NCI-H2029 (cell line): ENCODE measurements at places on chromosomes 11 and 22.
A peak's percentile ranks its signal among the peaks of the same experiment; 100 is the strongest.

GRCh38 chr22:46515208-46516111, 22.0 kb downstream of the CELSR1 start:
- DNase-seq = no peak

GRCh38 chr22:49210606-49211005, 617.1 kb downstream of the BRD1 start:
- no peak for DNase-seq

GRCh38 chr22:49268924-49269323, 558.7 kb downstream of the BRD1 start:
- no peak for DNase-seq

GRCh38 chr11:44945666-44946065, 5.0 kb downstream of the TP53I11 start:
- DNase-seq = no peak

DNA sequence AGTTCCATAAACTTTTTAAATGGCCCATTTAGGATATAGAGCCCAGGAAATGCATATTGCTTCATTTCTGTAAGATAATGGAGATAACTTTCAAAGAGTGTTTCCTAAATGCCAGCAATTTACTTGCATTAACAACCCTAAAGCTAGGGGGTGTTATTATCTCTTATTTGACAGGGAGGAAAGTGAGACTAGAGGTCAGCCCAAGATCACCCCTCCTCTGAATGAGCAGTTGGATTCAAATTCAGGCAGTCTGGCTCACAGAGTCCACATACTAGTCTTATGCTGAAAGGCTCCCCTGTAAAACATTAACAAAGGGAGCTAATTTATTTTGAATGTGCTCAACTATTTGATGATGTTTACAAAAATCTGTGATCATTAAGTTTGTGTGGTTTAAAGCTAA, 49.9 kb upstream of the TRIM77 start:
- no peak for DNase-seq

- no peak for DNase-seq
Measured at GRCh38 chr11:45180848-45181192, 34.4 kb downstream of the PRDM11 start.

DNA sequence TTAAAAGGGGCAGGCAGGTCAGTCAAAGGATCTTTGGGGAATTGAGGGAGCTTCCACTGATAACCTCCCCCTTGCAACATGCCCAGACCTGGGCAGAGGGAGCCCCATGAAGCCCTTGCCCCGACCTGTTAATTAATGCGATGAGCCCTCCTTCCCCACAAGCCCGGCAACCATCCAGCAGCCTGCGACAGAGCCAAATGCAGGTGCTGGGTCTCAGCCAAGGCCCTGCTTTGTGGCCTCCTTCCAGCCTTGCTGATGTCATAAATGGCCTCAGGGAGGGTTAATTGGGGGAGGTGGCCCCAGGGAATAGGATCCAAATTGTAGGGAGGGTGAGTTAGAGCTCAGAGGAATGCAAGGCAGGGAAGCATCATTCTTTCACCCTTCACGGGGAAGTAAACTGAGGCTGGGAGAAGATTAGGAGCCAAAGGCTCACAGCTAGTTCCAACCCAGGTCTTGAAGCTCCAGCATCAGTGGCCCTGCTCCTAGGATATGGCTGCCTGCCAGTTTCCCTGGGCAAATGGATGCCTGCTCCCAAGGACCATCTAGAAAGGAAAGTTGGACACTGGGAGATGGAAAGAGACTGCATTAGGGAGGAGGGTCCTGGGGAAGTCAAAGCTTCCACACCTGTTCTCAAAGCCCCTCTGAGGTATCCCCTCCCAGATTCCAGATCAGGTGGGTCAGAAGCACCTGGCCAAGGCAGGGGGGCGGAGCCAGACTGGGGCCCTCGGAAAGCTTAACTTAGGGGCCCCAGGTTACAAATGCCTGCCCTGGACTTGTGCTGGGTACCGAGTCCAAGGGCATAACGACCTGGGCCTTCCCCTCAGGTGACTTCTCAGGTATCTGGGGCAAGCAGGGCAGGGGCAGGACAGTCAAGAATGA, 34.1 kb downstream of the LMO1 start:
- DNase-seq = peak; percentile 79

DNA sequence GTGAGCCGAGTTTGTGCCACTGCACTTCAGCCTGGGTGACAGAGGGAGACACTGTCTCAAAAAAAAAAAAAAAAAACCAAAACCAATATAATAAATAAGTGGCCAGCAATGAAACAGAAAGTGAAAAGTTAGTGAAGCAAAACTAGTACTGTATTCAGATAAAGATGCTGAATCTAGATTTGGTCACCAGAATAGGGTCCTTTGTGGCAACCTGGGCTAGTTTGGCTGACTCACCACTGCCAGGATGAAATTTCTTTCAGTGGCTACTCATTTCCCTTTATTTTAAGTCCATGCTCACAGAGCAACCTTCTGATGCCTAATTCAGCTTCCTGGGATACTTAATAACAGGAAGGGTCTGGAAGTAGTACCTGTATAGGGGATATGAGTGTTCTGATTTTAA, 26.0 kb downstream of the LIMK2 start:
- no peak for DNase-seq

DNA sequence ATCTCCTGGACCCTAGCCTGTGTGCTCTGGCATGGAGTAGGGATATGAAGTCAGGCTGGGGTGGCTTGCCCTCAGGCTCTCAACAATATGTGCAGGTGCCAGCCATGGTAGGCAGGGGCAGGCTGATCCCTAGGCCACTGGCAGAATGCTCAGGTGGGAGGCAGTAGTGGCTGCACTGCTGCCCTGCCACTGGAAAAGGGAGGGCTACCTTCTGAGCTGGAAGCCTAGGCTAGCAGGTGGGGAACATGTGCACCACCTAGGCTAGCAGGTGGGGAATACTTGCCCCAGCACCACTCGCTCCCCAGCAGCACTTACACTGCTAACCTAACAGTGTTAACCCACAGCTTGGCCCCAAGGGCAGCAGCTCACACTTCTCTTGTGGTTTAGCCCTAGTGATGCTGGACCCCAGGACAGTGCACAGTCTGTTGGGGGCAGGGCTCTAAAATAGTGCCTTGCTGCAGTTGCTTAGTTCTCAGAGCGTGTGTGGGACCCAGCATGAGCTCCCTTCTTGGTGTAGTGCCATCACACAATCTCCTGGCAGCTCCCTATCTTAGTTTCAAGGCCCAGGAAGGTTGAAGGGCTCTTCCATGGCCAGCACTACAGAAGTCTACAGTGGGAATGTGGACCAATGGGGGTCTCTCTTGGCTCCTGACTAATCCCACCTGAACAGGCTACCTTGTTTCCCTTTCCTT, 130.8 kb downstream of the FCHSD2 start:
- no peak for DNase-seq

- DNase-seq = no peak
Measured at GRCh38 chr22:35475545-35475944, 65.1 kb upstream of the RASD2 start.

DNA sequence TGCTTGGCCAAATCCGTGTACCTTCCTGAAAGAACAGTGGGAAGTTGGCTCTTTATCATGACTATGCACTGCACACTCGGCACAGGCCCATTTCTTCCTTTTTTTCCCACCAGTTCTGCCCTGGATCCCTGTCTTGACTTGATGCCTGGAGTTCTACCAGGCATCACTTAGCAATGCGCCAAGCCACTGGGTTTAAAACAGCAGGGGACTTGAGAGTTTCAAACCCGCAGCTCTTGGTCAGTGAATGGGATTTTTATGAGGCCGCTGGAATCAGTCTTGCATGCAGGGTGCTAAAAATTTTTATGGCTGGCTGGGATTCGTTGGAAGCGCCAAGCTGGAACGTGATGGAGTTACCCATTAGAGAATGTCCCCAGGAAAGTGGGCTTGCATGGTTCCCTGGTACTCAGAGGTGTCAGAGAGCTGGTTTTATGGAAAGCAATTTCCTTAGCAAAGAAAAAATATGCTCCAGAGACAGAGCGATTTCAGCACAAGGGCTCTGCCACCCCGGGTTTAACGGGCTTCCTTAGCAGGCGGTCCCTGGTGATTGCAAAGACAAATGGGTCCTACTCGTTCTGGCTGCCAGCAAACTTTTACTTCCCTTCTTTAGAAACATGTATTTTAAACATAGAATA, 432.9 kb downstream of the TENM4 start:
- DNase-seq = no peak

- no peak for DNase-seq
Measured at GRCh38 chr22:45072322-45072903, 62.6 kb upstream of the PHF21B start.

DNA sequence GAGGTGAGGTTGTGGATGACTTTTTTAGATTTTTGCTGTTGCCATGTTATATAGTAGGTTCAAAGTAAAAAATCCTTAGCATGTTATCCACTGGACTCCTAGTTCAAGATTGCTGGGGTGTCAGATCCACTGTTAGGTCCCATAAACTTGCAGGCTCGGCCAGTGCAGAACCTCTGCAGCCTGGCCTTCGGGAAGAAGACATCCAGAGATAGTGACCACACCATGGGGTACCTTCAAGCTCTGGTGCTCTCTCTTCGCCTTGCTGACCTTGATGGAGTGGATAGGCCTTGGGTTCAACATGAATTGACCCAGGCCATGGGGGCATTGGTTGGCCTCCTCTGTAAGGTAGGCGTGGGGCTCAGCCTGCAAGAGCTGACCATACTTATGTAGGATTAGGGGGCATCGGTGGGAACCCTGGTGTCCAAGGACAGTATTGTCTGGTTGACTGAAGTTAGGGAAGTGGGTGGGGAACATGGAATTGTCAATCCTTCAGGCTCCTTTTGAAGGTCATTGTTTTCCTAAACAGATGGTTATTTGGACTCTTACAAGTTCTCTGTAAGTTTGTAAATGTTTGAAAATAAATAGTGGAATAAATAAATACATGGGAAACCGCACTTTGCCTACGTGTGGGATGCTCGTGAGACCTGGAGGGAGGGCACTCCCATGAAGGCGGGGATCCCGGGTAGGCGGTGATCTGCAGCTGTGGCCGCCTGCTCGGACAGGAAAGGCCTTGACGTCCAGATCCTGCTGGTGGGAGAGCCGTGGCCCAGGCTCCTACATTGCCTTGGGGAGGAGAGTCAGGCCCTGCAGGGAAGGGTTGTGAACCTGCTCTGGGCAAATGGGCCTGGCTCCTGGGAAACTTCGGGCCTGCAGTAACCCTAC, 37.1 kb downstream of the BCR start:
- no peak for DNase-seq

DNA sequence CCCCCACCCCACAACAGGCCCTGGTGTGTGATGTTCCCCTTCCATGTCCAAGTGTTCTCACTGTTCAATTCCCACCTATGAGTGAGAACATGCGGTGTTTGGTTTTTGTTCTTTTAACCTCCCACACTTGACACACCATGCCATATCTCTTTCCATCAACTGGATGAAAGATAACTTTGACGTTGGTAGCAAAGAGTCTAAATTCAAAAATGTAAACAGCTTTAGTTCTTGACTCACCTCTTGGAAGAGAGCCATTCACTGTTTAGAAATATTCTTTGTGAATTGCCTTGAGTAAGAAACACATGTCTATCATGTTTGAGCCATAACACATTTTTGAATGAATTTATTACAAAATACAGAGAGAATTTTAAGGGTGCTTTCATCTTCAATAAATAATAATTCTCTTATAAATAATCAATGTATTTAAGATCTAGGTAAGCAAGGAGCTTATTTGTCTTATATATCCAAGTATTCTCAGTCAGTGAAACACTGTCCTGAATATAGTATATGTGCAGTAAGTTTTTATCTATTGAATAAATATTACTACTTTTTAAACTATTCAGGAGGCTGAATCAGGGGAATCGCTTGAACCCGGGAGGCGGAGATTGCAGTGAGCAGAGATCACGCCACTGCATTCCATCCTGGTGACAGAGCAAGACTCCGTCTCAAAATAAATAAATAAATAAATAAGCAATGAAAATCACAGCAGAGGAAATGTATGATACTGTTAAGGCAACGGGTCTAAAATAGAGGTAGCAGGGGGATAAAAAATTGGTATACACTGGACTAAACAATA, 6.7 kb downstream of the CARD18 start:
- no peak for DNase-seq

DNA sequence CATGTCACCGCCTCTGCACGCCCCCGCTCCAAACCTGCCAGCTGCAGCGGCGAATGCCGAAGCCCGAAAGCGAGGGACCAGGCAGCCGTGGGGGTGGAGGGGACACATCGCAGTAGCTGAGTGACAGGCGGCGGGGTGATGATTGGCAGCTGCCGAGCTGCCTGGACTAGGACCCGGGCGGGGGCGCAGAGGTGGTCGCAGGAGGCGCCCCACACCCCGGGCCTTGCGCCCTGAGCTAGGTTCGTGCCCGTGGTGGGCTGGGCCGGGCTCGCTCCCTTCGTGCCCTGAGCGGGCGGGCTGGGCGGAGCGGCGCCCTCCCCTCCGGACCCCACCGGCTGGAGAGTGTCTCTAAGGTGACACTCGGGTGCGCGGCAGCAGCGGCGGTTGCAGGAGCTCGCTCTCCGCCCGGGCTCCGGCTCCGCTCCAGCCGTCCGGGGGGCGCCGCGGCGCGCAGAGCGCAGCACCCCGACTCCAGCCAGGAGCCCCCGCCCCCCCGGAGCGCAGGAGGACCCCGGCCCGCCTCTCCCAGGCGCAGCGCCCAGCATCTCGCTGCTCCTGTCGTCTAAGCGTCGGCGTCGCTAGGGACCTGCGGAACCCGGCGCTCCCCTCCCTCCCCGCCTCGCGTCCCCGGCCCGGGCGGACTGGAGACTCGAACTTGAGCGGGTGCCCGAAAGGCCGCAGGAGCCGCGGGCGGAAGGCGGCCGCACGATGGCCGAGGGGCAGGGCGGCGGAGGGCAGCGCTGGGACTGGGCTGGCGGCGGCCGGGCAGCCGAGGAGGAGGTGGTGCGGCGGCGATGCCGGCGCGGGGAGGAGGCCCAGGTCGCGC, 14.5 kb upstream of the DGKZ start:
- DNase-seq = no peak

DNA sequence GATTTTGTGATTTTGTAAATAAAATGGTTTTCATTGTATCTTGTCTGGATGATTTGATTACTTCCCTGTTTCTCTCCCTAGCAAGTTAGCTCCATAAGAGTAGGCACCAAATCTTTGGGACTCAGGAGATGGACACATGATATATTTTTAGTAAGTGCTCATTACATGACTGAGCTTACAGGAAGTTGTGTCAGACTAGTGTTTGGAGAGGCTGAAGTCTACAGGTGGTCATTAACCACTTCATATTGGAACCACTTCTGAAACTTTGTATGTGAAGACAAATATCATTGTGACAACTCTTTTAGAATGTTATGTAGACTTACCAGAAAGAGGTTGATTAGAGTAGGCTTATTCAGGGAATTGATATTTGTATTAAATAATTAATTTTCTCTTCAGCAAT, 19.1 kb downstream of the ARHGAP42 start:
- DNase-seq = no peak
